ENCODE measurements at places on chromosomes 16 and 17.
A peak's percentile ranks its signal among the peaks of the same experiment; 100 is the strongest.

GRCh38 chr17:2481760-2482159 lies 29.9 kb downstream of the METTL16 start:
- no peak for DNase-seq

GRCh38 chr16:30104492-30104891 lies 8.5 kb upstream of the YPEL3 start:
- DNase-seq, result no peak

DNA sequence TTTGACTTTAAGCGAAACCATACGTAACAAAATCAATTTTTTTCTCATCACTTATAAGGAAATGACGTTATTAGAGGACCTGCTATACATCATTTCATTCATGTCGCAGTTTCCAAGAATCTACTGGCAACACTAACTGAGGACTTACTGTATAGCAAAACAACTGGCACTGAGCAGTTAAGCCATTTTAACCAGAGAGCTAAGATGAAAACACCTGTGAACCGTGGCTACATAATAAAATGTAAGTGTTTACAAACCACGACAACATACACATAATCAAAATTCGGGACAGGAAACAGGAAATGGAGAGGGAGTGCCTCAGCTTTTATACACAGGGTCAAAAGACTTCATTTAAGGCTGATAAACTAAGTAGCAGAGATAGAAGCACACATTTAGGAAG lies 29.5 kb downstream of the METTL16 start:
- no peak for DNase-seq

DNA sequence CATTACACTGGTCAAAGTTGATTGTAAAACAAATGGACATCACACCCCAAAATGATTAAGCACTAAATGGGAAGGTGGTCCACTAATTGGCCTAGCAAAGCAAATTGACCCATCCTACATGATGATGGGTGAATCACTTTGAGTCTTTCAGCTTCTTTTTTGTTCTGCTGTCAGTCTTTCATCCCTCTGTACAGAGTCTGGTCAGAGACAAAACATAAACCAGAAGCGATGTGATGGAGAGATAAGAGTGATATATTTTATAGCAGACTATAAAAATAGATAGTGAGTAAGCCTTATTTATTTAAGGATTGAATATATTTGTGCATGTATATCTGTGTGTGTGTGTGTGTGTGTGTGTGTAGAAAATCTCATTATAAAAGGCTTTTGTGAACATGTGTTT lies 618.4 kb upstream of the SOX9 start:
- no peak for DNase-seq

GRCh38 chr16:3909791-3910583 lies 29.5 kb upstream of the CREBBP start:
- no peak for DNase-seq

DNA sequence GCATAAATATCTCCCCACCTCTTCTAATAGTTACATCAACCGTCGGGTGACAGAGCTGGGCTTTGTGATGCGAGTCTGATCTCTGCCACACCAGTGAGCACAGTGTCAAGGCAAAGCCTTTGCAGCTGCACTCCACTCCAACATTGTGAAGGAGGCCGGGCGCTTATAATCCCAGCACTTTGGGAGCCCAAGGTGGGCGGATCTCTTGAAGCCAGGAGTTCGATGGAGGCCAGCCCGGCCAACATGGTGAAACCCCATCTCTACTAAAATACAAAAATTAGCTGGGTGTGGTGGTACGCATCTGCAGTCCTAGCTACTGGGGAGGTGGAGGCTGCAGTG lies 18.9 kb downstream of the CYB5D2 start:
- DNase-seq, result no peak

- DNase-seq, result peak; percentile 9
Observed at GRCh38 chr16:89890200-89890599, 16.8 kb downstream of the TCF25 start.

DNA sequence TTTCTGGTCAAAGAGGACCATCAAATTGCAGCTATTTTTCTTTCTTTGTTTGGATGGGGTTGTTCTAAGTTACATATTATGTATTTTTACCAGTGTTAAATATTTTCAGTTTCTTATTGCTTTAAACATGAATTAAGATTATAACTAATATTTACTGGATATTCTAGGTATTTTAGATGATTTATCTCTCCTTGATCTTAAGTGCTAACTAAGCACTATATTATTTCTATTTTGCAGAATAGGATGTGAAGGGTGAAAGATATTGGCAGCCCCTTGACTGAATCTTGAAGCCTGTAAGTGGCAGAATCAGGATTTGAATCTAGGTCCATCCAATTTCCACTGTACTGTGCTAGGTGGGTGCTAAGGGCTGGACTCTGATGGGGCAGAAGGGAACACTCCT lies 307.3 kb upstream of the CCL2 start:
- no peak for DNase-seq

DNA sequence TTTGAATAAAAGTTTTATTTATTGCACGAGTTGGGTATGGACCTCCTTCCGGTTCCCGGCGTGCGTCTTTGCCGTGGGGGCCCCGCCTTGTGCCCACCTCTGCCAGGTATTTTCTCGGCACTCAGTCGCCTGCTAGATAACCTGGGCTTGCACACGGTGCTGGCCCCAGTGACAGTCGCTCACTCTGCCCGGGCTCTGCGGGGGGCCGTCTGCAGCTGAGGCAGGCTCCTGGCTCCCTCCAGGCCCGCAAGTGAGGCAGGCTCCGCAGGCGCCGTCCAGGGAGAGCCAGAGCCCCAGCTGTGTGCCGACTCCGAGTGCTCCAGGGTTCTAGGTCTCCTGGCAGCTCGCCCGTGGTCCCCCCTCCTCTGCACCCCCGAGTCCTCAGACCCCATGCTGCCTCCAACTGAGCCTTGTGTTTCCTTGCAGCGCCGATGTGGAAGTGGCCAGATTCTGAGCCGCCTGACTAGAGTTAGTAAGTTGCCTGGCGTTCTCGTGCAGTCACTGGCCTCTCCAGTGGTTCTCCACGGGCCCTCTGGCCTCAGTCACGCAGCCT lies 54.7 kb upstream of the PVALEF start:
- no peak for DNase-seq

DNA sequence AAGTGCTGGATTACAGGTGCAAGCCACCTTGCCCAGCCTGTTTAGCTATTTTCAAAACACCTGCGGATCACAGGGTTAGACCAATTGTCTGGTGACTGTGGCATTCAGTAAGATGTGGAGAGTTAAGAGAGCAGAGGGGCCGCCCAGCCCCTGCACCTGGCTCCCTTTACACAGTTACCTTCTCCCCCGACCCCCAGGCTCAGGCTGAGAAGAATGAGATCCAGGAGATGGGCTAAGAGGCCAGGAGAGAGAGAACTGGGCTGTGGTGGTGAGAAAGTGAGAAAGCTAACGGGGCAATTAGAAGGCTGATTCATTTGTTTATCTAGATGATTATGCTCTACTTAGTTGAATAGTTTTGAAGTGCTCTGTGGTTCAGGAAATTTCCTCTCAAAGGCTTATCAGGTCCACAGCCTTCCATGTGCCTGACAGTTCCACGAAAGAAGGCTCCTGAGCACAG lies 67.8 kb upstream of the AXIN2 start:
- no peak for DNase-seq

- DNase-seq, result no peak
Observed at GRCh38 chr17:75642182-75642783, 9.0 kb downstream of the SMIM5 start.

GRCh38 chr17:79937391-79938335 lies 98.0 kb downstream of the TBC1D16 start:
- DNase-seq, result no peak

- no peak for DNase-seq
Observed at GRCh38 chr17:50559674-50560184, 786 bp upstream of the CACNA1G start.

- no peak for DNase-seq
Observed at GRCh38 chr17:36614933-36615332, 13.6 kb downstream of the MRM1 start.

DNA sequence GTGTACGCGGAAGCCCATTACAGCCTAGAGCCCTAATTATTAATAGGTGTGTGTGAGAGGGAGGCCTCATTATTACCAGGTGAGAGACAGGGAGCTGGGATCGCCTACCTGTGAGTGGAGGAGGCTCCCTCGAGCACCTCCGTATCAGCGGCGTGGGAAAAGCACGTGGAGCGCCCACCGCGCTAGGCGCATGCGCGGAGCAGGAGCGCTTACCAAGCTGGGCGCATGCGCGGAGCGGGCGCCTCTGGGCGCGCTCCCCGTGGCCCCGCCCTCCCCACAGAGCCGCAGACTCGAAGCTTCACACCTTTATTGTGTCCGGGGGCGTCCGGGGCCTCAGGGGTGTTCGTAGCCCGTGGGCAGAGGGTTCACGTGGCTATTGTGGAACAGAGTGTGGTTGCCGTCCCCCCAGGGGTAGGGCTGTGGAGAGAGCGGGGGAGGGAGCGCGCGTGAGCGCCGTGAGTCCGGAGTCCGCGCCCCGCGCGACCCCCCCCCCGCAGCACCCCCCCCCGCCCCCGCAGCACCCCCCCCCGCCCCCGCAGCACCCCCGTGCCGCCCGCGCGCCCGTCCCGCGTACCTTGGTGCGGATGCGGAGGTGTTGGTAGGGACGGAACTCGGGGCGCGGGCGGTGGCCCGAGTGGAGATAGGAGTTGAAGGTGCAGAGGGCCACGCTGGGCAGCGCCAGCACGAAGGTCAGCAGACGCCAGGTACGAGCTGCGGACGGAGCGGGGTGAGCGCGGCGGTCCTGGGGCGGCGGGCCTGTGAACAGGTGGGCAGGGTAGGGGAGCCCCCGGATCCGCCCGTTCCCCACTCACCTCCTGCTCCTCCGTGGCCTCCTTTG lies 500 bp downstream of the COX6A2 start:
- DNase-seq, result peak; percentile 14

- DNase-seq, result no peak
Observed at GRCh38 chr17:30084788-30085187, 31.8 kb upstream of the NSRP1 start.

- DNase-seq, result no peak
Observed at GRCh38 chr16:27779641-27780164, 229.8 kb downstream of the KATNIP start.
